ENCODE measurements at places on chromosomes 12 and 14. TPM values are rescaled to one million over a fixed set of nuclear protein-coding genes. Genes with fewer than 3 reads are reported as not detected.

- DNase-seq, result no peak
Observed at GRCh38 chr12:86122846-86123468, 133.2 kb downstream of the MGAT4C start.

The PPM1H gene
- total RNA-seq, result 3.0 TPM

DNA sequence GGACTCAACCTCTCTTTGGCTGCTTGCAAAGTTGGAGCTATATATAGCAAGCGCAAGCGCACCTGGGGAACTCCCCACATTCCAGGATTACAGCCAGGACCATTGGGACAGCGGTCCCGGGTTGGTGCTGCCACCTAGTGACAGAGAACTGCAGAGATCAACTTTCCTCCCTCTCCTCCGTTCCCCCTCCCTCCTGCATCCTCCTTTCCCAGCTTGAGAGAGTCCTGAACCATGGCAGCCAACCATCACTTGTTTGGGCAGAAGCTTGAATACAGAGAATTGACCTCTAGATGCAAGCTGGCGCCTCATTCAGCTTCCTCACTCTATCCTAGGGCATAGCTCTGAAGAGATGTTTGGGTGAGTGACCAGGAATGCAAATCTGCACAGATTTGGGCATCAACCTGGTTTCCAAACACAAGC lies 17.4 kb upstream of the FLVCR2 start:
- peak; percentile 77 for DNase-seq

DNA sequence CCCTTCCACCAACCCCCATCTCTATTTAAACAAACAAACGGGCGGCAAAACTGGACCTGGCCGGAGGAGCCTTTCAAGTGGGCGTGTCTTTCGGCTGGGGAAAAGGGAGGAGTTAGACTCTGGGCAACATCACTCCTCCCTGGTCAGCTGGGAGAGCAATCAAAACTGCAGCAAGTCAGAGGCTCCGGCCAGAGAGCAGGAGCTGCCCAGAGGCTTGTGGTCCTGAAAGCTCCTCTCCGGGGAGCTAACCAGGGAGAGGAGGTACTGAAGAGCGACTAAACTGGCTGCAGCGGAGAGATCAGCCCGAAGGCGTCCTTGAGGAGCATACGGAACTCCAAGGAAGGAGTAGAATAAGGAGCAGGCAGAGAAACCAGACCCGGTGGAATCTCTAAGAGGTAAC lies at the start of gene NEUROD4:
TSS of gene NEUROD4 (plus strand) at position 191 of the 400 bp plus-strand sequence. CDS start 6,466 bp downstream, outside the sequence.
- DNase-seq, result peak; percentile 64

GRCh38 chr12:2170376-2170775 lies 117.6 kb downstream of the CACNA1C start:
- DNase-seq, result no peak

GRCh38 chr12:102169922-102170621 lies 27.6 kb downstream of the PMCH start:
- peak; percentile 15 for DNase-seq

- no peak for DNase-seq
Observed at GRCh38 chr14:21203470-21204166, 47.8 kb upstream of the OR5AU1 start.

The DHRS2 gene
- total RNA-seq, result 5,493 TPM

GRCh38 chr14:43853541-43853940 lies 653.5 kb downstream of the FSCB start:
- DNase-seq, result no peak

DNA sequence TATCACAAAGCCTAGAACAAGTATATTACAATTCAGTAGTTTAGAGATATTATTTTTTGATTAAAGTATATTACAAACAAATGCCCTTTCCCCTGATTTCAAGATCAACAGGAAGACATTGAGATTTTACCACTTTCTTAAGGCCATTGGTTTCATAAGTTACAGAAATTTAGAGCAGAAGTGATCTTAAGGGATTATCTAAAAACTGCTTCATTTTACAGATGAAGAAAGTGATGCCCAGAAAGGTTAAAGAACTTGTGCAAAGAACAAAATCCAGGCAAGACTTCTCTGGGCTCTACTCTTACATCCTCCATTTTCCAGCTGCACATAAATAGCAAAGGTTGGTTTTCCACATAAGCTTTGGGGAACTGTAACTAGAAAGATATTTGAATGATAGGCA lies 87.5 kb downstream of the DUSP6 start:
- DNase-seq, result no peak

The KITLG gene
- total RNA-seq, result 9.5 TPM

- DNase-seq, result peak; percentile 17
Observed at GRCh38 chr14:63759456-63759855, 31.6 kb upstream of the SGPP1 start.

GRCh38 chr14:99350751-99351150 lies 78.8 kb upstream of the BCL11B start:
- no peak for DNase-seq

DNA sequence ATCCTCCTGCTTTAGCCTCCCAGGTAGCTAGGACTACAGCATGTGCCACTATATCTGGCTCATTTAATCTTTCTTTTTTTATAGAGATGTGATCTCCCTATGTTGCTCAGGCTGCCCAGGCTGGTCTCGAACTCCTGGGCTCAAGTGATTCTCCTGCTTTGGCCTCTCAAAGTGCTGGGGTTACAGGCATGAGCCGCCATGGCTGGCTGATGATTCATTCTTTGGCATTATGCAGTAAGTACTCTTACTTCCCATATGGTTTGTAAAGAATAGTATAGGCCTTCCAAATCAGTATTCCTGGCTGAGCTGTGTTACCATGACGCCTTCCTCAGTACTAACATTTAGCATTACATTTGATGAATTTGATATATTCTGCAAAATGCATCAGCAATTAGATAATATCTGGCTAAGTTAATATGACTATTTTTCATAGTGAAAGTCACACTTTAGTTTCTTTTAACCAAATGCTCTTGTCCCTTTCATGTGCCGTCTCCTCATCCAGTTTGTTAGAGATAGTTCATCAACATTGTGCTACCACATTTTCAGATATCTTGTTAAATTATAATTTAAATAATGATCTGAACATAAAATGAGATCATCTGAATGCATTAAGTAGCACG lies 3.2 kb upstream of the MIA2 start:
- peak; percentile 39 for DNase-seq

DNA sequence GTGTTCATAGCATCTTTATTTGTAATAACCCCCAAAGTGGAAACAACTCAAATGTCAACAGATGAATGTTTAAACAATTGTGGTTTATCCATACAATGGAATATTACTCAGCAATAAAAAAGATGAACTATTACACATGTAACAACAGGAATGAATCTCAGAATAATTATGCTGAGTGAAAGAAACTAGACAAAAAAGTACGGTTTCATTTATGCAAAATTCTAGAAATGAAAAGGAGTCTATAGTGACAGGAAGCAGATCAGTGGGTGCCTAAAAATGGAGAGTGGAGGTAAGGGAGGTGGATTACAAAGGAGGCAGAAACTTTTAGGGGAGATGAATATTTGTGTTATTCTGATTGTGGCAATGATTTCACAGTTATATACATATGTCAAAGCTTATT lies 4.8 kb downstream of the PRKCH start:
- no peak for DNase-seq

The PACS2 gene
- total RNA-seq, result 33.0 TPM

The OASL gene
- 3.2 TPM for total RNA-seq

The PPP2R5E gene
- 14.4 TPM for total RNA-seq

GRCh38 chr12:116159175-116159574 lies 118.3 kb downstream of the MED13L start:
- no peak for DNase-seq

- DNase-seq, result no peak
Observed at GRCh38 chr12:48767047-48767446, 21.8 kb downstream of the ADCY6 start.

- DNase-seq, result no peak
Observed at GRCh38 chr14:36320897-36321381, 502 bp upstream of the MBIP start.

DNA sequence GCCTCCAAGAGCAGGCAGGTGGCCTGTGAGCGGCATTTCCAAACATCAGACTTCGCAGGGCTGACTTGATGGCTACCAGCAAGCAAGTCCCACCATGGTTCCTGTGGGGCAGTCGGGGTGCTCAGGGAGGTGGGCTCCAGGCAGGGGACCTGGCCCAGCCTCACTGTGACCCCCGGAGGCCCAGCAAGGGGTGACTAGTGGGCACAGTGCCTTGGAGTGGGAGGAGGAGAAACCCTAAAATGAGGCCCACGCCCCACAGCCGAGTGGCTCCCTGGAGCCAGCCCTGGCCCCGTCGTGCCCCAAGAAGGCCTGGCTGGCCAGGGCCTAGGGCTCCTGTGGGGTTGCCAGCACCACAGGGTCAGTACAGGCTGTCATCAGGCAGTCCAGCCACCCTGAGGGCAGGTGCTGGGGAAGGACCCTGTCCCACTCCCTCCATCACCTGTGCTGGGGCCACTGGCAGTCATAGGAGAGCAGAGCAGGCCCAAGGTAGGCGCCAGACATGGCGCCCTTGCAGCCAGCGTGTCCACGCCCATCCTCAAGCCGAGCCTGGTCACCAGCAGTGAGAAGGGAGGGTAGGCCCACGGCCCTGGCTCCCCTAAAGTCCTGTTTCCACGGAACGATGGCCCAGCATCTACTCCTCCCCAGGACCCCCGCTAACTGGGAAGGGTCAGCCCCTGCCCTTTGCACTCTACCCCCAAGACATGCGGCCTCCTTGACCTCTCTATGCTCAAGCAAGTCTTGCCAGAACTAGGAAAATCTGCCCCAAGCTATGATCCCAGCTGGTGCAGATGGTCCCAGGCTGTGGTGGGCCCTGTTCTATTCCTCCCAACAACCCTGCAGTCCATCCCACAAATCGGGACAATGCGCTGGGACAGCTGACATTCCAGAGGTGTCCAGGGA lies 144.2 kb upstream of the C14orf180 start:
- no peak for DNase-seq

- DNase-seq, result no peak
Observed at GRCh38 chr12:39355841-39356240, 87.1 kb downstream of the KIF21A start.

The ERC1 gene
- total RNA-seq, result 11.1 TPM

- DNase-seq, result no peak
Observed at GRCh38 chr12:19397534-19397933, 41.8 kb upstream of the AEBP2 start.

- DNase-seq, result no peak
Observed at GRCh38 chr12:119803381-119803791, 73.7 kb downstream of the CIT start.

The SELPLG gene
- not detected for total RNA-seq

DNA sequence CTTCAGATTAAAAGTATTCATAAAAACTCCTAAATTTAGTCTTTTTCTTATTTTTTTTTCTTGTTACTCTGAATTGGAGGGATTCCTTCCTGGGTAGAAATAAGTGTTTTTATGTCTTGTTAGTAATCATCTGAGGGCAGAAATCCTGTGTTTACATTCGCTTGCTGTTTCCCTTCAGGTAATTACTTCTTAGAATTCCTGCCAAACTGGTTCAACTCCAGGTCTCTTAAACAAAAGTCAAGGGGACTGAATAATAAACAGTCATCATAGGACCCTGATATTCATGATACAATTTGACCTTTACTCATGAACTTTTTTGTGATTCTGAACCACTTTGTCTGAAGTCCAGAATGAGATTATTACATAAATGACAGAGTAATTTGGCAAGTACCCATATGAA lies 843.9 kb downstream of the FLRT2 start:
- DNase-seq, result no peak

GRCh38 chr14:101853455-101854018 lies 92.0 kb downstream of the PPP2R5C start:
- no peak for DNase-seq

The TAMALIN gene
- total RNA-seq, result 0.39 TPM

GRCh38 chr12:97016163-97016562 lies 109.1 kb downstream of the NEDD1 start:
- DNase-seq, result no peak

DNA sequence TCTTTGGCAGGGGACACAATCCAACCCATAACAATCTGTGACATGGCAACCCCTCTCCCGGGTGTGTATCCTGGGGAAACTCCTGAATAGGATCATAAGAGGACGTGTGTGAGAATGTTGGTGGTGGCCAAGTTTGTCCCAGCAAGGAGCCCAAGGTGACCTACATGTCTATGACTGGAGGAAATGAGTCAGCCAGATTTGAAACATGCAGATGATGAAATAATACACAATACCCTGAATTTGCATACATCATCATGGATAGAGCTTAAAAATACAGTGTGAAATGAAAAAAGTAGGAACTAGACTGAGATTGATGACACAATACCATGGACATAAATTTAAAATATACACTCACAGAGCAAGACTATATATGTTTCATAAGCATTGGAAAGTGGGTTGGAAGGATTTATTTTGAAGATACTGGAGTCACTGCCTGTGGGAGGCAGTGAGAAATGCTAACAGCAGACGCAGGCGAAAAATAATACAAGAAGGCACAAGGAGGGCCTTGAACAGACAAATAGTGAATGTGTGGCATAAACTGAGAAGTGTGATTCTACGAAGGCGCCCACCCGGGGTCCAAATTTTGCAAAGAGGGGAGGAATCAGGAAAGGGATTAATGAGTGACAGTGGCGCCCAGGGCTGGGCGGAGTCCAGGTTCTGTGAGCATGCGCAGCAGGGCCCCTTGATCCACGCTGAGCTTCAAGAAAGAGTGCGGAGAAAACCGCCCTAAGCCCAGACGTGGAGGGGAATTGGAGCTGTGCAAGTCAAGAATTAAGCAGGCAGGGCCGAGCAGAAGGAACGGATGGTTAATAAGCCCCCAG lies 7.0 kb upstream of the MAP1LC3B2 start:
- peak; percentile 68 for DNase-seq

- no peak for DNase-seq
Observed at GRCh38 chr14:84670796-84671195, 859.1 kb upstream of the FLRT2 start.

GRCh38 chr12:6202304-6202703 lies 2.1 kb downstream of the CD9 start:
- DNase-seq, result no peak

- DNase-seq, result no peak
Observed at GRCh38 chr12:42444192-42444943, 118.4 kb downstream of the PPHLN1 start.

- no peak for DNase-seq
Observed at GRCh38 chr12:41846718-41847117, 298.0 kb downstream of the GXYLT1 start.

GRCh38 chr14:71430678-71431376 lies 501.4 kb upstream of the RGS6 start:
- DNase-seq, result no peak

The PZP gene
- not detected for total RNA-seq

Data from HT1080 (cell line).